ENCODE measurements at places on chromosomes 12 and 14.

DNA sequence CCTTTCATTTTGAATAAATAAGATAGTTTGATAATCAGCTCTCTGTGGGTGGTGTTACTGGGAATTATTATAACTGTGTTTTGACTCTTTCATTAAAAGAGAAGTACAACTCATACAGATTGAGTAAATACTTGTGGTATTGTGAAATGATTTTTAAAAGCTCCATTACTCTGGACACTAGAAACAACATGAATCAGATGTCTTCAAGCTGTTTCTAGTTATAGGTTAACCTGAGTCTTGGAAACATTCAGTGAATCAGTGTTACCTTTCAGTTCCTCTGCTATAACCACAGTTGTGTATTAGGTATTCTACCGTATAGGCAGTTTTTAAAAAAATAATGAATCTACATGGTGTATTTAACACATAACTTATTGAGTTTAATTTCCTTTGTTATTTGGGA lies 128.4 kb upstream of the SSTR1 start:
- no peak for DNase-seq

DNA sequence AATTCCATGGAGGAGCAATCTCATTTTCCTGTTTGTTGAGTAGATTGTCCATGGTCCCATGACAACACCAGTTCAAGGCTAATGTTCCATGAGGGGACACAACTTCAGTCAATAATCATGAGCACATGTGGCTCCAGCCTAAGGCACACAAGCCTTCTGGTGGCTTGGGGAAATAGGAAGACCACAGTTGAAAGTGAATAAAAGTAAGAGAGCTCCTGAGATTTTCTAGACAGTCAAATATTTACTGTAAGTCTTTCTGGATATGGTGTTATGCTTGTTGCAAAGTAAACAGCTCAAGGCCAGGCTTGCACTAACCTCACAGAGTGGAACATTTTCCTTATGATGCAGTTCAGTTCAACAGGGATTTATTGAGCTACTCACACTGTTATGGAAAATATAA lies 206.9 kb upstream of the SLC38A2 start:
- DNase-seq, result no peak

- no peak for DNase-seq
Measured at GRCh38 chr14:96960598-96961116, 163.5 kb downstream of the VRK1 start.

GRCh38 chr12:10243818-10244520 lies 31.3 kb downstream of the GABARAPL1 start:
- DNase-seq, result no peak

GRCh38 chr12:131677699-131678098 lies 33.2 kb upstream of the SFSWAP start:
- DNase-seq, result no peak

- DNase-seq, result no peak
Measured at GRCh38 chr14:75389679-75390078, 38.1 kb upstream of the JDP2 start.

DNA sequence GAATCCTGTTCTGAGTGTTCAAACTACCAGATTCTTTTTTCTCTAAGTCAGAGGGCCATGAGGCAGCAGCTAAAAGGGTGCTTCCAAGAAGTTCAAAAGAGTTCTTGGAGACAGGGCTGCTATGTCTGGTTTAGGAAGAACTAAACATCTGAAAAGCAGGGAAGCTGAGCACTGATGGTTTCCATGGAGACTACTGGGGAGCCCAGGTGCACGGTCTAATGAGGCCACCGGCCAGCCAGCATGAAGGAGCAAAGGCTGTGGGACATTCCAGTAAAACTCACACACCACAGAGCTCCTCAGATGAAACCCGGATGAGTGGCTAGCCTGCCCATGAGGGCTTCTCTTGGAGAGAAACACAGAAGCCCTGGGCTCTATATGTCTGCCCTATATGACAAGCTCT lies 97.3 kb downstream of the KCNK10 start:
- DNase-seq, result peak; percentile 20

DNA sequence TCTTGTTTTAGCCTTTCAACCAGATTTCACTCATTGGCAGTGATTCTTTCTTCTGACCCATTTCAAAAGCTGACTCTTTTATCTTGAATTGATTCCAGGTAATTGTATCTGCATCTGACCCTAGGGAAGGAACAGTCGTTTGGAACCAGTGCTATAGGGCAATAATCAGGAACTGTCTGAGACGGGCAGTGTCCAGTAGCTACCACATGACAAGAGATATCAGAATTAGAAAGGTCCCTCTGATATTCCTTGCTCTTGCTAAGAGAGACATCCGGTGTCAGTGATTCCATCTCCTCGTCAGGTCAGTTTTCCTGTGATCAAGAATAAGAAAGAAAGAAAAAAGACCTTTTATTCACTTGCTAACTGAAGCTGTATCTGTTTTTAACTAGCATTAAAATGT lies 47.8 kb upstream of the PDE3A start:
- DNase-seq, result no peak

- DNase-seq, result no peak
Measured at GRCh38 chr12:114776731-114777442, 92.9 kb upstream of the TBX3 start.

GRCh38 chr12:80165746-80166145 lies 66.4 kb downstream of the OTOGL start:
- peak; percentile 31 for DNase-seq

DNA sequence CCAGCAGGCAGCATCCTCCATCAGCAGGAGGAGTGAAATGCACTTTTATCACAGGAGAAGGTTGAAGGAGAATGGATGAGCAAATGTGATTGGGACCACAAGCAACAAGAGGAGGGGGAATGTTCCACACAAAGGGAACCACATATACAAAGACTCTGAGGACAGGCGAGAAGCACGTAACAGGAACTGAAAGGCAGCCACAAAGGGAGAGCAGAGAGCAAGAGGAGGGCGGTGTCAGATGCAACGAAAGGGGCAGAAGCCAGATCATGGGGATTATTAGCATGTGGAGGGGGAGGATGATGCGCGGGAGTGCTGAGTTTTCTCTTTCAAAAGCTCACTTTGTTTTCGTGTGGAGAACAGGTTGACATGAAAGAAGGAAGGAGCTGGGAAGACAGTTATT lies 241.1 kb downstream of the SPTSSA start:
- DNase-seq, result no peak

GRCh38 chr12:93705237-93705636 lies 28.1 kb downstream of the CRADD start:
- DNase-seq, result no peak

DNA sequence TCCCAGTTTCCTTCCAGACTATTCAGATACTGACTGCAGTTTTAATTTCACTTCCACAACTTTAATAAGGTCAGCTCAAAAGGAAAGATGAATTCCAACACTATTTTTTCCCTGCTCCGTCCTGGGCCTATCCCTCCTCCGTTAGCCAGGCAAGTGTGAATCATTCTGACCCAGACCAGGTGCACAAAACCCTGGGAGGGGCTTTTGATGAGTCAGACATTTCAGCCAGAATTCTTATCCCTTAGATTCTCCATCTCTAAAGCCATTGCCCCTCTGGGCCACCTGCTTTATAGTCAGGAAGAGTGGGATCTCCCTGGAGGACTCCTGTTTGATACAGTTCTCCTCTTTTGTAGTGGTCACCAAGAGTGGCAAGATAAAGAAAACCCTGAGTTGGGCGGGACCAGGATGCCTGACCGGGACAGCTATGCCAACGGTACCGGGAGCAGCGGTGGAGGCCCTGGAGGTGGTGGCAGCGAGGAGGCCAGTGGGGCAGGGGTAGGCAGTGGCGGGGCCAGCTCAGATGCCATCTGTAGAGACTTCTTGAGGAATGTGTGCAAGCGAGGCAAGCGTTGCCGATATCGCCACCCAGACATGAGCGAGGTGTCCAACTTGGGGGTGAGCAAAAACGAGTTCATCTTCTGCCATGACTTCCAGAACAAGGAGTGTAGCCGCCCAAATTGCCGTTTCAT lies 2.2 kb downstream of the ZC3H10 start:
- DNase-seq, result no peak
